ENCODE measurements at places on chromosomes 2 and 18.

DNA sequence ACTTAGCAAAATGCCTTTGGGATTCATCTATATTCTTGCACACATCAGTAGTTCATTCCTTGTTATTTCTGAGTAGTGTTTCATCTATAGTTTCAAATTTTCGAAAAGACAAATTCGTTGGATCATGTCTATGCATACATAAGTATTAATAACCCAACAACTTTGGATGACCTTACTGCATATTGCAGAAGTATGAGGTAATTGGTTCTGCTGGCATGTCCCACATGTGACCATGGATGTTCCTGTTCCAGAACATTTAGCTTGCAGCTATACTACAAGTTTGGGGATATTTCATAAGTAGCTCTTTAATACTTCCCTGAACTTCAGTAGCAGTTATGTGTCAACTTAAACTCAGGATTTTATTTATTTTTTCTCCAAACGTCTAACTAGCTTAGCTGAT lies 44.9 kb downstream of the APLF start:
- DNase-seq: no peak

- no peak for DNase-seq
Observed at GRCh38 chr2:157259960-157260359, 2.5 kb downstream of the GALNT5 start.

GRCh38 chr2:206381881-206382280 lies 61.5 kb upstream of the ADAM23 start:
- no peak for DNase-seq

GRCh38 chr2:20446255-20446916 lies 488 bp upstream of the RHOB start:
- DNase-seq: no peak

GRCh38 chr18:10580215-10580614 lies 54.4 kb downstream of the NAPG start:
- DNase-seq: no peak

DNA sequence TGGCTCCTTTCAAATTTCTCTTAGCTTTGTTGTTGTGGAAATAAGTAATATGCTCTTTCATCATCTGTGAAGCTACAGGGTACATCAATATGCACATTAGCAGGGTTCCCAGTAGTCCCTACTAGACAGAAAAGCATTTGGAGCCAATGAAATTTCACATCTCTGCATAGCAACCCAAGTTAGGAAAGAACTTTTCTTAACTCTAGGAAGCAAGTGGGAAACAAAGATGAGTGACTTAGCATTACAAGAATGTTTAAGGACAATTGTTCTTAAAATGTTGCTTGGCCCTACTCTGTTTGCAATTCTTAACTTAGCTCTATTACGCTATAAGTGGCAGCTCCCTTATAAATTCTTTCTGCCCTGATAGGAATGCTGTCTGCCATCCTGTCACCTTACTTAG lies 39.6 kb downstream of the ZEB2 start:
- no peak for DNase-seq

- no peak for DNase-seq
Observed at GRCh38 chr2:43317194-43317593, 90.8 kb upstream of the ZFP36L2 start.

GRCh38 chr18:59646963-59647307 lies 50.3 kb downstream of the CCBE1 start:
- no peak for DNase-seq

- peak; percentile 60 for DNase-seq
Observed at GRCh38 chr2:74250189-74250631, 51.8 kb downstream of the MTHFD2 start.

- DNase-seq: no peak
Observed at GRCh38 chr2:70203086-70203485, 12.3 kb upstream of the C2orf42 start.

DNA sequence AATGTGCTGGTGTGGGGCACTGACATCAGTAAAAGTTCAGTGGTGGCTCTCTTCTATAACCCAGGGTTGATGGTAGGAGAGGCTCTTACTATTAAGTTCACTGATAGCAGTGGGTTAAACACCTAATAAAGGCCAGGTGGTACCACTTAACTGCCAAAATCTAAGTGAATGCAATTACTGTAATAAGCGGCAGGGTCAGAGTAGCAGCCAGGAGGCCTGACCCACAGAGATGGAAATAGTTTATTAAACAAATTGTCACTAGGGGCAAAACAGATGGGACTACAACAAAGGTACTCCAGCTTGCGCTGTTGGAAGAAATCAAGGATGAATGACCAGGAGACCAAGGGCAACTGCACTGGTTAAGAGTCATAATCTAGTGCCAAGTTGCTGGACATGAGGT lies 26.6 kb downstream of the ZSWIM2 start:
- DNase-seq: no peak

- DNase-seq: no peak
Observed at GRCh38 chr2:218020281-218020680, 17.5 kb upstream of the TNS1 start.

DNA sequence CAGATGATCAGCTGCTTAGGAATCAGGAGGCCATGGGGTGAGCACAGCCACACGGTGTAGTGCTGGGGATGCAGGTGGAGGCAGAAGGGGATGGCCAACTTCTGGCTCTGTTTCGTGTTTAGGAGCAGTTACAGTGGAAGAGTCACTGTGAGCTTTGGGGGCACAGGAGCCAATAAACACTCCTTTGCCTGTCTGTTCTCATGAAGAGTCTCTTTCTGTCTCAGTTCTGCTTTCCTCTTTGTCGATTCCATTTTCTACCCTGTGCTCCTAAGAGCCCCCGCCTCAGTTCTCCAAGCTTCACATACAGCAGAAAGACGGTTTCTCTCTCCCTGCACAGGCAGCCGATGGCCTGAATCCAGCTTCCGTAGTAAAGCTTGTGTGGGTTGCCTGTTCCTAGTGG lies 21.0 kb upstream of the RRM2 start:
- no peak for DNase-seq

All from epithelial cell of esophagus (primary cell).